ENCODE measurements at places on chromosomes 11 and 22.

GRCh38 chr22:32341122-32341740, 16.4 kb upstream of the RFPL3 start:
- DNase-seq = no peak

- no peak for DNase-seq
Measured at GRCh38 chr22:22810471-22810870, 77.1 kb upstream of the IGLL5 start.

GRCh38 chr22:39655831-39656230, 85.3 kb downstream of the CACNA1I start:
- no peak for DNase-seq

GRCh38 chr11:124415356-124415923, 9.2 kb downstream of the OR8B4 start:
- peak; percentile 60 for DNase-seq

DNA sequence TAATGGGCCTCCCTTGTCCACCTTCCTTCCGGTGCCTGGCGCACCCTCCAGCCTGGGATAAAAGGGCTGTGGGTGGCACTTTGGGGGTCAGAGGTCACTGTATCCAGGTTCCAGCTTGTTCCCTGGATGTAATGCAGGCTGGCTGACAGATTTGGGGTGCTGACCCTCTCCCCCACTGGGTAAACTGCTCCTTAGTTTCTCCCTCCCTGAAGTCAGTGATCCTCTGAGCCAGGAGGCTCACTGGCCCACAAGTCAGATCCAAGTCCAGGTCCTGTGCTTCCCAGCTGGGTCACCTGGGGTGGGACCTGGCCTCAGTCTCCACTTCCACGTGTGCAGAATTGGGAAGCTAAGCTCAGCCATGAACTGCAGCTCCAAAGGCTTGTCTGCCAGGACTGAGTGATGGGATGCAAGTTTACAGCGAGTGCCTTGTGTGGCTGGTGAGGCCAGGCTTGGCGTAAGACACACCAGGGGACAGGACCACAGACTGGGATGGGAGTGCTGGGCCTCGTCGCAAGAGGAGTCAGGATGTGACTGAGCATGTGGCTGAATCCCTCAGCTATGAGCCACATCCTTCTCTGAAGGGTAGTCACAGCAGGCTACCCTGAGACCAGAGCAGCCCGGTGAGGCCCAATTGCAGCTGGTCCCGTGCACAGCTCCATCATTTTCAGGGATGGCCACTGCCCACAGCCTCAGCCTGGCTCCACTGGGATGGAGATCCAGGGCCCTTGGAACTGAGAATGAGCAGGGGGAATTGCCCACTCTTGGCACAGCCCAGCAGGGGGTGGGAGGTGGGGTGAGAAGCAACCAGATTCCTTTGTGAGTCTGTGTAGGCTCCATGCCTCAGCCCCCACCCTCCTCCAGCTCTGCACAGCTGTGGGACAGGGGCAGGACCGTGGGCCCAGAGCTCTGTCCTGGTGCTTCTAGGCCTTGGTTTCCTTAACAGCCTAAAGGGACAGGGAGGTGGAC, 7.2 kb downstream of the SHISA8 start:
- DNase-seq = no peak

DNA sequence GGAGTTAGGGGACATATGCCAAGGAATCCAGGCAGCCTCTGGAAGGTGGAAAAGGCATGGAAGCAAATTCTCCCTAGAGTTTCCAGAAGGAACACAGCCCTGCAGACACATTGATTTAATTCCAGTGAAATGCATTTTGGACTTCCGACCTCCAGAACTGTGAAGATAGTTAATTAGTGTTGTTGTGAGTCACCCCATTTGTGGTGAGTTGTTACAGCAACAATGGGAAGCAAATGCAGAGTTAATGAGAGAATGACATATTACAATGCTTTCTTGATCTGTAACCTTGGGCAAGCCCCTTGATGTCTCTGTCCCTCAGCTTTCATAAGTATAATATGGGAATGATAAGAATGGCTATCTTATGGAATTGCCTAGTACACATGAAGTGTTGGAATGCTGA, 178.7 kb downstream of the KIRREL3 start:
- no peak for DNase-seq

- DNase-seq = no peak
Measured at GRCh38 chr11:40291741-40292140, 1167.7 kb downstream of the LRRC4C start.

- no peak for DNase-seq
Measured at GRCh38 chr11:87473174-87473573, 435.4 kb downstream of the TMEM135 start.

- DNase-seq = no peak
Measured at GRCh38 chr11:72224564-72225410, at the start of gene INPPL1. Gene INPPL1, plus strand, starts transcription at chr11:72224767. Its CDS starts 218 bp downstream, at chr11:72224985.

DNA sequence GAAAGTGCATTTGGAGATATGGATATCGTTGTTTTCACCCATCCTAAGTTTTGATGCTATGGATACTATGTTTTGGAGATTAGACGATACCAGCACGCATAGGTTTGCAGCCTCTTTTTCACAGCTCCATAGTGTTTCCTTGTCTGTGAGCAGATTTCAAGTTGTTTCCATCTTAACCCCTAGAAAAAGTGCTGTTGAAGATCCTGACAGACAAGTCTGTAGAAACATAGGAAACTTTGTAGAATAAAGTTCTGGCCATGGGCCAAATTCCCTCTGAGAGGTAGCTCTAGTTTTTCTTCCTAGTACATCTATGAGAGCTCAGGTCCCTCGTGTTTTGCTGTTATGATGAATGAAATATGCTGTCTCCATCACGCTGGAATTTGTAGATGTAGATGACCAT, 32.4 kb downstream of the ST3GAL4 start:
- no peak for DNase-seq

DNA sequence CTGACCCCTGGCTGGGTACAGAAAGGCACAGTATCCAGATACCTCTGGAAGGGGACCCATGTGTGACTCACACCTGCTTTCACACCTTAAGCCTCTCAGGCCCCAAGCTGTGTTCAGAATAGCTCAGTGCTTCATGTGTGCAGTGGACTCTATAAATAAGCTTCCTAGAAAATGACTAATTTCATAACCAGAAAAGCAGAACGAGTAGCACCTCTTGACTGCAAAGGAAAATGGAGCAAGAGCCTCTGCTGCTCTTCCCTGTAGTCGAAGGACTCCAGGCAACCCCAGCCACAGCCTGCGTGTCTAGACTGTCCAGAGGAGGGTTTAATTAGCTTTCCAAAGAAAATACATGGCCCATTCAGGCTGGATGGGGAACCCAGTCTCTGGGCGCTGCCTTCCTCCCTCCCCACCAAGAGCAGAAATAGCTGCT, 23.1 kb downstream of the PTPN5 start:
- peak; percentile 10 for DNase-seq

GRCh38 chr11:16088774-16089173, 267.6 kb downstream of the SOX6 start:
- DNase-seq = no peak

Measured in GF-D8 (cell line).